Aorta (tissue), 5 donors: ENCODE measurements at places on chromosomes 2 and 18. TPM values are rescaled to one million over a fixed set of nuclear protein-coding genes. Genes with fewer than 3 reads are reported as not detected.

The FBXO41 gene
- 3.3 TPM for total RNA-seq

The CCDC68 gene
- total RNA-seq: 4.4 TPM

The AMER3 gene
- total RNA-seq: not detected

The CIB4 gene
- not detected for total RNA-seq

The CDKL4 gene
- total RNA-seq: 0.88 TPM

The PLGLB1 gene
- 2.0 TPM for total RNA-seq

The PARD6G gene
- total RNA-seq: 4.1 TPM

The GKN2 gene
- not detected for total RNA-seq

The POTEI gene
- total RNA-seq: 0.26 TPM

The AFF3 gene
- total RNA-seq: 10.6 TPM

The OTOS gene
- total RNA-seq: not detected

The CCDC74A gene
- total RNA-seq: 1.4 TPM

The MROH2A gene
- total RNA-seq: not detected

The ACADL gene
- 50.3 TPM for total RNA-seq

The AGXT gene
- not detected for total RNA-seq

The GREB1L gene
- total RNA-seq: 6.0 TPM

The SERPINB10 gene
- not detected for total RNA-seq

The LTBP1 gene
- 573 TPM for total RNA-seq

The GCG gene
- total RNA-seq: not detected

The HDLBP gene
- 415 TPM for total RNA-seq
